ENCODE measurements at places on chromosomes 3 and 15. TPM values are rescaled to one million over a fixed set of nuclear protein-coding genes. Genes with fewer than 3 reads are reported as not detected.

DNA sequence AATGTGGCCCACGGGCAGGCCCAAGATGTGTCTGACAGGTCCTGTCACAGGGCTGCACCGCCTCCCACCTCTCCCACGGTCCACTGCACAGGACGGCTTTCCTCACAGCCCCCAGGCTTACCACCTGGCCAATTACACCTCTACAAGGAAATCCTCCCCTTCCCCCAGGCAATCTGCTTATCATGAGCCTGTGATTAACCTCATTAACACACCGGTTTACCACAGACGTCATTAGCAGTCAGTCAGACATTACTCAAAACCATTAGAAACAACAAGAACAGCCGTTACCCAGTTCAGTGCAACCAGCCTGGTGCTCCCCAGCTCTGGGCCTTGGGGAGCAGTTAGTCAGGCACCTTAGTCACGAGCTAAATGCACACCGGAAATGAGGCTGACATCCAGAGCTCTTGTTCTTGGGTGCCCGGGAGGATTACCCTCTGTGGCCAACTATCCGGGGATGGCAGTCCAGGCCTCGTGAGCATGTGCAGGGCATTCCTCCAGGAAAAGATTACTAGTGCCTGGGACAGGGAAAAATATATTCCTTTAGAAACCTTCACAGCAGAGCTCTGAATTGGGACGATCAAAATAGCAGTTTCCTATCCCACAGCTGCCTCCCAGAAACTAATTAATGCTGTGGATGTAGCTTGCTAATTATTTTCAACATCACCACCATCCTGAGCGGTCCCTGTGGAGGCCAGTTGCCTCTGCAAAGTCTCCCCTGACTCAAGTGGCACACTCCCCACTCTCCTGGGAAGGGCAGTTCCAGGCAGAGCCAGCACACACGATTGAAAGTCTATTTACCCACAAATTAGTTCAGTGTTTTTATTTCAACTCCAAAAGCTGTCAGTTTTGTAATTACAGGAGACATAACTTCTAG lies 117.4 kb upstream of the ZBED2 start:
- H3K27ac ChIP-seq, result no peak overlapping the region
- no peaks in the 10 kb centered on the region for H3K27me3 ChIP-seq
- H3K4me1 ChIP-seq, result no peaks in the 10 kb centered on the region
- no peak overlapping the region for H3K4me3 ChIP-seq

DNA sequence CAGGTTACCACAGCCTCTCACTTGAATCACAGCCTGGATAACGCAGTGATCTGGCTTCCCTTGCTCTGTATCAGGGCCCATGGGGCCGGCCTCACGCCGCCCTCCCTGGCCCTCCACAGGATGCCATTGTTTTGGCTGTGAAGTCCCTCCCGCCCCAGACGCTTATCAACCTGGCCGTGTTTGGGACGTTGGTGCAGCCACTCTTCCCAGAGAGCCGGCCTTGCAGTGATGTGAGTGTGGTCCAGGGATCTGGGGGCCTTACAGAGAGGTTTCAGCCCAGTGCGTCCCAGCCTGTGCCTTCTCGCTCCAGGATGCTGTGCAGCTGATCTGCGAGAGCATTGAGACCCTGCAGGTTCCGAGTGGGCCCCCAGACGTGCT lies 6.6 kb downstream of the VWA5B2 start:
- DNase-seq, result no peak
- H3K27ac ChIP-seq, result no peak overlapping the region
- no peak overlapping the region for H3K4me3 ChIP-seq

DNA sequence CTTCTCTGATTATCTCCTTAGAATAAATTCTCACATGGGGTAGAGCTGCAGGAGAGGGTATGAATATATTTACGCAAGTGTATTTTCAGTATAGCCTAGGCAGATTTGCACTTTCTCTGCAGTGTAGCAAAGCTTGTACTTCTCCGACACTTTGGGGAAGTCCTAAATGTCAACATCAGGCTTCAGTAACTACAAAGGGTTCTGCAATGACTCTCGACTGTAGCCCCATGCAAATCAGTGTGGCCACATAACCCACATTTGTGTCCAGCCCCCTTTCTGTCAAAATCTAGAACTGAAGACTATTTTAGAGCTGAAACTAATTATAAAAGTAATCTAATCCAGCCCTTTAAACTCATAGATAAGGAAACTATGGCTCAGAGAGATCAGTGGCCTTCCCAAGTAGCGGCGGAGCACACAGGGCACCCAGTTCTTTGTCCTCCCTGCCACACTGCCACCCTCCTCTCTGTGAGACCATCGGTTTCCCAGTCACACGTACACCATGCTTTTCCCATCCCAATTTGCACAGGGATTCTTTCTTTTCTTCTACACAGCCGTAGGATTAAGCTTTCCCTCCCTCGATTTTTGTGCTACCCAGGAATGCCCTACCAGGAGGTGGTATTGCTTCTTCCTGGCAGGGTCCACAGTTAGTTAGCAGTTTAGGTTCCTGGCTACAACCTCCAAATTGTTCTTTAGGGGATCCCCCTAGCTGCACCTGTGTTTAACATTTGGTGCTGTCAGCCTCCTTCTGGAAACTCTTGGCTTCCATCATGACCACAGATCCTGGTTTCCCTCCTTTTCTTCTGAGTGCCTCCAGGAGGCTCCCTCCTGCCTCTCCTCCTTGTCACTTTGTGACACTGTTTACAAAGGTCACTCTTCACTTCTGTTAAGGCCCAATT lies 22.9 kb downstream of the MRAS start:
- no peak overlapping the region for H3K4me3 ChIP-seq
- H3K4me1 ChIP-seq, result no peaks in the 10 kb centered on the region
- no peak for DNase-seq
- H3K27ac ChIP-seq, result no peak overlapping the region
- H3K36me3 ChIP-seq, result no peaks in the 10 kb centered on the region
- H3K27me3 ChIP-seq, result no peaks in the 10 kb centered on the region

DNA sequence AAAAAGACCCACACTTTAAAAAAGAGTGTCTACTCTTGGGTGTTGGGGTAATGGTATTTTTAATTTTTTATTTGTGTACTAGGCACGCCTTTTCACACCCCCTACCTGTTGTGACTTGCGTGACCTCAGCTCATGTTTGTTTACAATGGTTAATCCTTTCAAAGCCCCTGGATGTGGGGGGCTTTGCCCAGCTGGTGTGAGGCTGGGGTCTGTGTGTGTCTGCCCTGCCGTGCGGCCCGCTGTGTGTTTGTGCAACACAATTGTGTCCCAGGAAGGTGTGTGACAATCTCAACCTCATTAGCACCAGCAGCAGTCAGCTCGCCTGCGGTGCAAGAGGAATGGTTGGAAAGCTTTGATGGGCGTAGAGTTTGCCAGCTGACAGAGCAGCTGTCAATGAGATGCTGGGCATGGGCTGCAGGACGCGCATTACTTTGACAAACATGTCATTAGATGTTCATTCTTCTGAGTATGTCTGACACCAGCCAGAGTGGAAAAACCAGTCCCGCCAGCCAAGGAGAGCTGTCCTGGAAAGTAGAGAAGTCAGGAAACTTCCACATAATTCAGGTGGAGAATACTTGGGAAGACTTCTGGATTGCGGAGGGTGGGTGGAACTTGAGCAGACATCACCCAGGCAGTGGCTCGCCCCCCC lies 9.6 kb downstream of the LRRK1 start:
- no peaks in the 10 kb centered on the region for H3K27me3 ChIP-seq
- H3K36me3 ChIP-seq, result no peaks in the 10 kb centered on the region
- no peak overlapping the region for H3K4me3 ChIP-seq
- no peak overlapping the region for H3K27ac ChIP-seq

- H3K4me3 ChIP-seq, result no peak overlapping the region
- no peak overlapping the region for H3K27ac ChIP-seq
- DNase-seq, result no peak
- no peaks in the 10 kb centered on the region for H3K36me3 ChIP-seq
- H3K4me1 ChIP-seq, result no peaks in the 10 kb centered on the region
Measured at GRCh38 chr15:63931556-63931955, 97.8 kb upstream of the HERC1 start.

GRCh38 chr3:64957408-64958198 lies 269.8 kb upstream of the ADAMTS9 start:
- H3K4me3 ChIP-seq, result no peak overlapping the region
- H3K27me3 ChIP-seq, result no peaks in the 10 kb centered on the region
- no peak overlapping the region for H3K27ac ChIP-seq
- DNase-seq, result no peak
- no peaks in the 10 kb centered on the region for H3K36me3 ChIP-seq
- H3K4me1 ChIP-seq, result no peaks in the 10 kb centered on the region

- H3K27me3 ChIP-seq, result no peaks in the 10 kb centered on the region
- H3K4me1 ChIP-seq, result peaks cover 2% of the 10 kb centered on the region
- H3K4me3 ChIP-seq, result peak overlapping the region; percentile 4
- DNase-seq, result no peak
- H3K36me3 ChIP-seq, result no peaks in the 10 kb centered on the region
Measured at GRCh38 chr3:152382312-152383135, 113.8 kb downstream of the MBNL1 start.

DNA sequence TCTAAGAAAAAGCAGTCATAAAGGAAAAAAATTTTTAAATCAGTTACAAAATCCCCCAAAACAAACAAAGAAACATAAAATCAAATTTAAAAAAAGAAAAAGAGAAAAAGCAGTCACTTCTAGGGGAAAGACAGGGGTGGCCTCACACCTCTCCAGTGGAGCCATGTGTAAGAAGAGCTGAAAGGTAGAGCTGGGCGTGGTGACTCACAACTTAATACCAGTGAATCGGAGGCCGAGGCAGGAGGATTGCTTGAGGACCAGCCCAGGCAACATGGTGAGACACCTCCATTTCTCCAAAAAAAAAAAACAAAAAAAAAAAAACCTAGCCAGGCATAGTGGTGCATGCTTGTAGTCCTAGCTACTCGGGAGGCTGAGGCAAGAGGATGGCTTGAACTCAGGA lies 14.7 kb downstream of the MESD start:
- H3K36me3 ChIP-seq, result peaks cover 5% of the 10 kb centered on the region
- H3K4me1 ChIP-seq, result no peaks in the 10 kb centered on the region
- H3K4me3 ChIP-seq, result no peak overlapping the region
- H3K27me3 ChIP-seq, result no peaks in the 10 kb centered on the region

DNA sequence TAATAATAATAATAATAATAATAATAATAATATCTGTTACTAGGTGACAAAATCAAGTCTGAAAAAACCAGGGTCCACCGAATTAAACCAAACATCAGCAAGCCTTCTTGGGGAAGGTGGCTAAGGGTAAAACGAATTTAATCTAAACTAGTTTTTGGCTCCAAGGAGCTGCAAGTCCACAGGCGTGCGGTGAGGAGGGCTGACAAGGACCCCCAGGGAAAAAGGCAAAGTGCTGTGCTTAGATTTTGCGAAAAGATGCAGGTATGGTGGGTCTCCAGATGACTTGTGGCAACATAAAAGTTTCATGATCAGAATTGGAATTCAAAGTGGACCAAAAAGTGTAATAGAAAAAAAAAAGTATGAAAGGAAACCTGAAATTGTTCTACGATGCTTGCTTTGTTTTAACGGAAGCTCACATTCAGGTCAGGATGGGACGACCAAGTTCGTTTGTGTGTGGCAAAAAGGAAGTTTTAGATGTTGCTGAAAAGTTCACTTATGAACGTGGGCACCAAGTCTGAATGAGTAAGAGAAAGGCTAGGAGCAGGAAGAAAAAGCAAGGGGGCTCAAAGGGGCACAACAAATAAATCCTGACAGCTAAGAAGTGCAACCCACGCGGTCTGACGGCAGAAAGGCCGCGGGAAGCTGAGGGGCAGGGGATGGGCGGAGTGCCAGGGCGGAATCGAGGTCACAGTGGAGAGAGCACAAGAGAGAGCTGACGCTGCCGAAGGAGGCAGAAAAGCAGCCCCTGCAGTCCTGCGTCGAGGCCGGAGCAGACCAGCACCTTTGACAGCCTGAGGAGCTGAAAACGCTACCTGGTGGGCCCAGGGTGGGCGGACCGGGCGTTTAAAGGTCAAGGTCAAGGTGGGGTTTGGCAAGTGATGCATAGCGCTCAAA lies 1.1 kb downstream of the WDR82 start:
- H3K27me3 ChIP-seq, result no peaks in the 10 kb centered on the region
- no peaks in the 10 kb centered on the region for H3K36me3 ChIP-seq
- peak overlapping the region; percentile 98 for H3K27ac ChIP-seq
- peak overlapping the region; percentile 79 for H3K4me3 ChIP-seq

GRCh38 chr3:122572940-122573412 lies 4.5 kb upstream of the PARP15 start:
- no peaks in the 10 kb centered on the region for H3K4me1 ChIP-seq
- no peak overlapping the region for H3K4me3 ChIP-seq
- H3K36me3 ChIP-seq, result peaks cover 17% of the 10 kb centered on the region
- DNase-seq, result no peak
- no peaks in the 10 kb centered on the region for H3K27me3 ChIP-seq
- no peak overlapping the region for H3K27ac ChIP-seq

GRCh38 chr3:2765002-2765579 lies 345.1 kb downstream of the IL5RA start:
- H3K27ac ChIP-seq, result no peak overlapping the region
- no peak overlapping the region for H3K4me3 ChIP-seq
- no peaks in the 10 kb centered on the region for H3K36me3 ChIP-seq
- H3K4me1 ChIP-seq, result no peaks in the 10 kb centered on the region
- no peaks in the 10 kb centered on the region for H3K27me3 ChIP-seq
- DNase-seq, result no peak

GRCh38 chr3:30418443-30418842 lies 188.0 kb upstream of the TGFBR2 start:
- no peak overlapping the region for H3K4me3 ChIP-seq
- no peak overlapping the region for H3K27ac ChIP-seq
- H3K27me3 ChIP-seq, result no peaks in the 10 kb centered on the region
- H3K4me1 ChIP-seq, result no peaks in the 10 kb centered on the region
- H3K36me3 ChIP-seq, result no peaks in the 10 kb centered on the region

- no peak overlapping the region for H3K4me3 ChIP-seq
- H3K4me1 ChIP-seq, result no peaks in the 10 kb centered on the region
- no peak overlapping the region for H3K27ac ChIP-seq
- H3K36me3 ChIP-seq, result no peaks in the 10 kb centered on the region
- no peaks in the 10 kb centered on the region for H3K27me3 ChIP-seq
- DNase-seq, result no peak
Measured at GRCh38 chr3:184497804-184498203, 63.8 kb upstream of the EPHB3 start.

DNA sequence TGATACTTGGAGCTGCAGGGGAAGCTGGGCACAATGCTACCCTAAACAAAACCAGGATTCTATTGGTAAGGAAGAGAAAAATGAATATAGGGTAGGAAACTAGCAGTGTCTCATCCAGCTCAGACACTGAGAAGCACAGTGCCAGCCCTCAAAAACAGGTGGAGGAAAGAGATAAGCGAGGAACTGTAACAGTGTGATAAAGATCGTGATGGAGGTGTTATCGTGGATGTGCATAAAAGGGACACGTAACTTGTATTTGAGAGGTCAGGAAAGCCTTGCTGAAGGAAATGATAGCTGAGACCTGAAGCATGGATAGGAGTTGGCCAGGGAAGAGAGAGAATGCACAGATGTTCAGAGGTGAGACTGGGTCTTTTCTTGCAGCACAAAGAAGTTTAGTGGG lies 27.4 kb downstream of the MIX23 start:
- no peaks in the 10 kb centered on the region for H3K27me3 ChIP-seq
- H3K27ac ChIP-seq, result no peak overlapping the region
- DNase-seq, result no peak
- H3K4me1 ChIP-seq, result peaks cover 3% of the 10 kb centered on the region
- H3K36me3 ChIP-seq, result no peaks in the 10 kb centered on the region
- no peak overlapping the region for H3K4me3 ChIP-seq

Gene ISL2
- total RNA-seq, result 0.35 TPM

Gene GOLGA6B
- total RNA-seq, result not detected

Gene ARRDC4
- total RNA-seq, result 73.9 TPM

Gene CD200R1
- 0.84 TPM for total RNA-seq

Gene UBAP1L
- total RNA-seq, result 1.2 TPM

Gene GABRR3
- not detected for total RNA-seq

Gene GOLGA8O
- 0.22 TPM for total RNA-seq

Gene USP13
- total RNA-seq, result 6.6 TPM

Gene CHRNB4
- 0.24 TPM for total RNA-seq

Gene KLHL6
- 2.0 TPM for total RNA-seq

Gene DGKG
- 0.64 TPM for total RNA-seq
